NCI-H510A treated with DMSO at 0.1 percent for 48 hours (cell line): ENCODE measurements at places on chromosomes 3 and 15.

DNA sequence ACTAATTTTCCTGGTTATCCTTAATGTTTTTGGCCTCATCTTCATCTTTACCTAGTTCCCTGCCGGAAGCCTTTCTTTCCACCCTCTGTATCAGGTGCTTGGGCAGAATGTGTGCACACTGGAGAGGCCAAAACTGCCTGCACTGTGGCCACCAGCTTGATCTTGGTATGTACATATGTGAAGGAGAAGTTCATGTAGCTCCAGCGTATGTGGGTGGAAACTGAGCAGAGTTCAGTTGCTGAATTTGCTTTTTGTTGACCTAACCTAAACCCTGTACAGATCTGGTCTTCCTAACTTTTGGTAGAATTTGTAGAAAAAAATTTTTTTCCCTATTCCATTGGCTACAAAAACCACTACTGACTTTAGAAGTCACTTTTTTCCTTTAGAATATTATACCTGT lies 65.9 kb upstream of the IGSF10 start:
- no peak for DNase-seq

DNA sequence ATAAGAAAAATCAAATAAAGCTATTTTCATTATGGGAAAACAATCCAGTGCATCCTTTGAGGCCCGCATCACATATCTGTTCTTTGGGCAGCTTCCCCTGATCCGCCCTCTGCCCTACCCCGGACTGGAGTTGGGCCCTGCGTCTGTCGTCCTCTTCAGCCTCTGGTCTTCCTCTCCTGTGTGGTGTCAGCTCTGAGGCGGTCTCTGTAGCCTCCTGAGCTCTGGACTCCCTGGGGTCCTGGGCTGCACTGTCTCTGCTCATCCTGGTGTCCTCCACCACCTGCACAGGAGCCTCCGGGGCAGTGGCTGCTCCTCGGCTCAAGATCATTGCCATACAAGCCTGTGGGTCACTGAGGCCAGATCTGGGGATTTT lies 7.4 kb upstream of the SNX22 start:
- DNase-seq = no peak

DNA sequence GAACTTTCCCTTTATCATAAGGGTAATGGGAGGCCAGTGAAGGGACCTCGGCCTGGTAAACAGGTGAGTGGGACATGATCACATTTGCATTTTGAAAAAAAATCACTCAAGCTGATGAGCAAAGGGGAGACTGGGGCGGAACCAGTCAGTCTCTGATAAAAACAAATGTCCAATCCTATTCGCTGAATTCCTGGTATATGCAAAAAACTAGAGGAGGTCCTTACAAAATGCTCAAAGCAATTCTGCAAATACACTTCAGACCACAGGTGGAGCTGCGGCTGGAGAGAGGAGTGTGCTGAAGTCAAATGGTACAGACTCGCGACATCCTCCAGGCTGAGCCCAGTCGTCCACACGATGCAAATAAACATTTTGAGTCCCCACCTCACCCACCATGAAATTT lies 166.7 kb downstream of the FOXP1 start:
- DNase-seq = peak; percentile 51

- no peak for DNase-seq
These were observed 67.0 kb downstream of the CHSY1 start for GRCh38 chr15:101184830-101185229.

GRCh38 chr3:18283680-18284079 lies 141.5 kb downstream of the SATB1 start:
- no peak for DNase-seq

GRCh38 chr3:103218146-103218545 lies 783.3 kb downstream of the ZPLD1 start:
- DNase-seq = no peak

DNA sequence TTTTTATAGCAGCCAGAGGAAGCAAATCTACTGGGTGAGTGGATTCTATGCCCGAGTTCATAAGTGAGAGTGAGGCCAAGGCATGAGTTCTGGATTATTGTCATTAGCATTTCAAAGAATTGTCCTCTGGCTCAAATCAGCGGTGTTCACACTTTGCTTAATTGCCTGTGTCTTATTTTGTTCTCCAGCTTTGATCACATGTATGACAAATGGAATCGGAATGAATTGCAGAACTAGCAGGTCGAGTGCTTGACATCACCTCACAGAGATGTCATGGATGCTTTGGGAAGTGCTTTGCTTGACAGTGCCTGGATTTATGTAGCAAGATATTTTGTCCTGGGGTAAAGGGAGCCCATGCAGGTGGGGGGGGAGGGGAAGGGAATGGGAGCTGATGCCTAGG lies 68.0 kb downstream of the SH3GL3 start:
- no peak for DNase-seq

DNA sequence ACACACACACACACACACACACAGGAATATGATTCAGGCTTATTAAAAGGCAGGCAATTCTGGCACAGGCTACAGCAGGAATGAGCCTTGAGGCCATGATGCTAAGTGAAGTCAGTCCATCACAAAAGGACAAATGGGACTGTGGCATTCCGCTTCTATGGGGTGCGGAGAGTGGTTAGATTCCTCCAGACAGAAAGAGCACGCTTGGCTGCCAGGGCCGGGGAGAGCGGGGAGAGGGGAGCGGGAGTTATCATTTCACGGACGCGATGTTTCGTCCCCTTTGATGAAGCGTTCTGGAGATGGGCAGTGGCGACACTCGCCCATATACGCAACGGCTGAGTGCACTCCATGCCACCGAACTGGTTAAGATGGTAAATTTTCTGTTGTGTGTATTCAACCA lies 58.5 kb upstream of the FAM174B start:
- DNase-seq = peak; percentile 40

- no peak for DNase-seq
These were observed 10.4 kb upstream of the TMEM87A start for GRCh38 chr15:42283671-42284070.

GRCh38 chr15:67504796-67505195 lies 16.1 kb upstream of the C15orf61 start:
- DNase-seq = no peak

DNA sequence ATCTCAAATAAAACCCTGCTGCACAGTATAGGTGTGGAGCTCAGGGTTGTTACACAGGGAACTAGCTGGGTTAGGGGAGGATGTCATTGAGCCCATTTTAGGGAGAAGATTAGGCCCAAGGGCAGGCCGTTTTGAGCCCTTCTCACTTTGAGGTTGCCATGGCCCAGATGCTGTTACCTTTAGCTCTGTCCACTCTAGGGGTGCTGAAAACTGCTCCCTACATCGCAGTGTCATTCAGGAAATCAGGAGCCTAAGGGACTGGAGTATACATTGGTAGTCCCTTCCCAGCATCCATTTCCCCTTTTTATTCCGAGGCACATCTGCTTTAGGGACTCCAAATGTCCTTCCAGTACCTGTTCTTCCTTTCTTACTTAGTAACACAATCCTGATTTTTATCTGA lies 79.0 kb upstream of the SELENOK start:
- no peak for DNase-seq

GRCh38 chr15:82663186-82663600 lies 16.0 kb upstream of the CPEB1 start:
- DNase-seq = no peak

GRCh38 chr15:99010768-99011167 lies 3.2 kb upstream of the PGPEP1L start:
- DNase-seq = no peak

DNA sequence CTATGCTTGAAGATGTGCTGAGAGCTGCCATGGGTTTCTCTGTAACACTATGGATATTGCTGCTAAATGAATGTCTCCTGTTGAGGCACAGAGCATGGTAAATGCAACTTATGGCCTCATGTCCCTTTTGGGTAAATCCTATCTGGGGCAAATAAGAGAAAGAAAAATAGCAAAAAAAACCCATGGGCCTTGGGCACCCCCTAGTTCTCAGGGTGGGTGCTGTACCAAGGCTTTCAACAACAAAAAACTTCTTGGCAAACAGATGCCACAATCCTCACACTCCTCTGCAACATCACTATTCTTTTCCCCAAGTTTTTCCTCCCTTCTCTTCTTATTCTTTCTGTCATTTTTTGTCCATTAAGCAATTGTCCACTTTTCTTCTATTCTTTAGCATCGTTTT lies 340.1 kb upstream of the ROBO2 start:
- no peak for DNase-seq

DNA sequence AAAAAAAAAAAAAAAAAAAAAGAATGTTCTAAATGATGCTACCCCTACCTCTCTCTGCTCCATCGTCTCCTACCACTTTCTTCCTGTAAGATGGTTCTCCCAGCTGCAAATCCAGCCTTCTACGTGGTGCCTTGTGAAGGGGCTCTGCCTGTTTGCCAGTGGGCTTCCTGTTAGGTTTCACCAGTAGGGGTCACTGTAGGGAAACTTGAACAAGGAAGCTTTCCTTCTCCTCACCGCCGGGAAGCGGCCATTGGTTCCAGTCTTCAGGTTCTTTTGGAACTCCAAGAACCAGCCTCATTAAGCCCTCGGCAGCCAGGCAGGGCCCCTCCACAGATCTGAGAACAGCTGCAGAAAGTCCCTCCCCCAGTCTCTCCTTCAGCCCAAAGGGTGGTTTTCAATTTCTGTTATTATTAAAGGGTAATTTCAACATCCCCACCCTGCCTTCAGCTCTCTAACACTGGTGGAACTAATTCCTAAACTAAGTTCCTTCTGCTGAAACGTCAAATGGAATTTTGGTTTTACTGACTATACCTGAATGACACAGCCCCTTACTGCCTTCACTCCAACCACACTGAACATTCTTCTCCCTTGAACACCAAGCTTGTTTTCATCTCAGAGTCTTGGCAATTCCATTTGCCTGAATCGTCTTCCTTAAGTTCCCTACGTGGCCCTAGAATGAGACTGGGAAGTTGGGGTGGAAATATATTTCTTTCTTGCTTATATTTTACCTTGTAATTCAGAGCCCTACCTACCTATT lies 13.5 kb downstream of the MCCC1 start:
- DNase-seq = no peak

- DNase-seq = no peak
These were observed 115.0 kb downstream of the POLQ start for GRCh38 chr3:121430664-121431215.

- DNase-seq = no peak
These were observed 12.2 kb downstream of the DUOX2 start for GRCh38 chr15:45101749-45102148.

- no peak for DNase-seq
These were observed 1012.2 kb upstream of the CADM2 start for GRCh38 chr3:83946554-83946953.

DNA sequence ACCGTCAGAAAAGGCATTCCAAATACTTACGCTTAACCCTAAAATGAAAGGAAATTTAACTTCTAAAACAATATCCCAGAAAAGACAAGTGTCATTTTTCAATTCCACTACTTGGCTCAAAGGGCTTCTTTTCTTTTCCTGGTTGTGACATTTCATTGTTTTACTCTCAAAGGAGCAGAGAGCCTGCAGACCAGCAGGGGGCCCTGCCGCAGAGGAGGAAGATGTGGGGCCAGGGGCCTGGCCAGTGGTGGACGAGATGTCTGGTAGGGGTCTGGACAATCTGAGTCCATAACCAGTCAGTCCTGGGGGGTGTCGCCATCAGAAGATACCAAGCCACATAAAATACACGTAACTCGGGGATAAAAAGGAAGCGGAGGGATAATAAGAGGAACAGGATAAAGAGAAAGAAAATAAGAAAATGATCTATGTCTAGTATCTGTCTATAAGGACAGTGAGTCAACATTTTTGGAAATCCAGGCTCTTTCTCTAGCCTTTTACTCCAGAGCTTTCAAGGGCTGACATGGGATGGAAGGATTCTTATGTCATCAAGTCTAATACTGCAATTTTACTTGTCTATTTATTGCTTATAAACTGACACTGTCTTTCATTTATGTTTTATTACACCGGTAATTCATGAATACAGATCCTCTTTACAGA lies 54.2 kb upstream of the ARHGEF3 start:
- DNase-seq = no peak

DNA sequence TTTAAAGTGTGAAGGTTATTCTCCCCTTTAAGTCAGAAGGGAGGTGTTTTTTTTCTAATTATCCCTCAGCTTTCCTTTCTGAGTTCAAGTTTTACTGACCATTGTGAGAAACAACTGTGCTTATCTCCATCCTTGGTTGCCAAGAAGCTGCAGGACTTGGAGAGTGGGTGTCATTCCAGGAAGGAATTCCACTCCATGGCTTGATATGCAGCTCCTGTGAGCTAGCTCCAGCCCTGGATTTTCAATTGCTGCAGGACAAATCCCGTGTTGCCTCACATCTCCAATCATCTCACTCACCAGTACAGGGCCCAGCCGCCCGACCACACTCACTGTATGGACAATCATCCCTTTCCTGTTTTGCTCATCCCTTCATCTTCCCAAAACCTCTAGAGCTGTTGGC lies 122.5 kb downstream of the IGSF11 start:
- DNase-seq = no peak

GRCh38 chr15:81530271-81530691 lies 156.3 kb upstream of the TMC3 start:
- DNase-seq = no peak

GRCh38 chr15:29040370-29040751 lies 154.6 kb downstream of the APBA2 start:
- no peak for DNase-seq

GRCh38 chr15:33029109-33029652 lies 165.3 kb downstream of the FMN1 start:
- DNase-seq = peak; percentile 60

GRCh38 chr3:129625072-129625874 lies 18.8 kb upstream of the PLXND1 start:
- no peak for DNase-seq

GRCh38 chr15:37394402-37395099 lies 294.2 kb upstream of the MEIS2 start:
- DNase-seq = no peak

DNA sequence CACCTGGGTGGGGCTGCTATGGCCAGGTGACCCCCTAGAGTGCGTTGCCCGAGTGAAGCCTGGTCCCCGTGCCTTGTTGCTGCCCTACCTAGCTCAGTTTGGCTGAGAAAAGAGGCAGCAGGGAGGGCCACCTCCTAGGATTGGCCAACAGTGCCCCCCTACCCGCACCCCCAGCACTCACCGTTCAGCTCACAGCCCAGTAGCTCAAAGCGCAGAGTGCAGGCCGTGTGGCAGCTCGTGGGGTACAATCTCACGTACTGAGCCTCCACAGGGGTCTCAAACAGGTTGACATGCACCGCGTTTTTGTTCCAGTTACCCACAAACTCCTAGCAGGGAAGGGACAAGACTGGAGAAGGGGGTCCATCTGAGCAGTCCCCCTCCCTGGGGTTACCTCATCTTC lies 7.6 kb downstream of the MFGE8 start:
- DNase-seq = no peak

- no peak for DNase-seq
These were observed 10.7 kb upstream of the ZXDC start for GRCh38 chr3:126486360-126486847.

- DNase-seq = no peak
These were observed 6.4 kb upstream of the ANKDD1A start for GRCh38 chr15:64905119-64905831.

- no peak for DNase-seq
These were observed 94.1 kb downstream of the ASB7 start for GRCh38 chr15:100696452-100696851.

GRCh38 chr15:101201411-101202174 lies 50.3 kb downstream of the CHSY1 start:
- DNase-seq = no peak

DNA sequence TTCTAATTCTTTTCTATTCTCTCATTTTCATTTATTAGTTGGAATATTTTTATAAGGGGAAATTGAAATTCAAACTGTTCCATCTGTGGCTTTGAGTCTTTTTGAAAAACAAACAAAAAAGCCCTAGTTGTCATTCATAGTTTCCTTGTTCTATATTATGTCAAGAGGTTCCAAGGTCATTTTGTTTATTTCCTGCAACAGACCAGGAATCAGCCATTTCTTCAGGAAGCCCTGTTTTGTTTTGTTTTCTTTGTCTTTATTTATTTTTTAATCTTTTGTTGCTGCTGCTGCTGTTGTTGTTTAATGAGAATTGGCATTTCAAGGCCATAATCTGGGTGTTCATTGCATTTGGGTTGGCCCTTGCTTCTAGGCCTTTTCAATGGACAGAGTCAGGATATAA lies 14.8 kb downstream of the LNP1 start:
- no peak for DNase-seq
